MCF 10A (cell line): ENCODE measurements at places on chromosomes 1 and 21.
A peak's percentile ranks its signal among the peaks of the same experiment; 100 is the strongest.

DNA sequence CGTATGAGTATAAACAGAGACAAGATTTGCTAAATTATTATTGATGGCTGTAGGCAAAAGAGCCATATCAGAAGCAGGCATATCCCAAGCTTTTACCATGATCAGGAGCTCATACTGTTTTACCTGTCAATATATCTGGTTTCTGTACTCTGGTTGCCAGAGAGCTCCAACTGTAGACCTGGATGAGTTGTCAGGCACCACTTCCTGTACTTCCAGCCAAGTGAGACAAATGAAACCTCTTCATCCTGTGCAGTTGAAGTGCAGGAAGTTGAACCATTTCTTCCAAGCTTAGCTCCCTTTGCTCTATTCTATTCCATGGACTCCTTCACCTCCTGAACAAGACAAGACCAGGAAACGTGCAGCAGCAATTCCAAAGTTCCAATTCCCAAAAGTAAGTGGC lies 115.6 kb downstream of the ZNF281 start:
- no peak for DNase-seq

GRCh38 chr1:22645931-22646330 lies 2.5 kb downstream of the C1QC start:
- DNase-seq = no peak

DNA sequence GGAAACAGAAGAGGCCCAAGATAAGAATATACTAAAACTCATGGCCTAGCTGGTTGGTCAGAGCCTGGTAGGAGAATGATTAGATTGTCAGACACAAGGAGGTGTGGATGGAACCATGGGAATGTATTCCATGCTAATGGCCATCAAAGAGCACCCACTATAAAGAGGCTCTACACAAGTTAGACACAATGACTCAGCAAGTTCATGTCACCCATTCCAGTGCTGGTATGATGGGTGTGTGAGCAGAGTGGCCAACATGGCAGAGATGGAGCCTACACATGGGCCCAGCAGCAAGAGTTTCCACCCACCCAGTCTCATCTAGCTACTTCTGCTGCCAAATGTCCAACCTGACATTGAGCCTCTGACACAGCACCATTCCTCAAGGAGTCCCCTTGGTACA lies 97.5 kb upstream of the COG2 start:
- no peak for DNase-seq

DNA sequence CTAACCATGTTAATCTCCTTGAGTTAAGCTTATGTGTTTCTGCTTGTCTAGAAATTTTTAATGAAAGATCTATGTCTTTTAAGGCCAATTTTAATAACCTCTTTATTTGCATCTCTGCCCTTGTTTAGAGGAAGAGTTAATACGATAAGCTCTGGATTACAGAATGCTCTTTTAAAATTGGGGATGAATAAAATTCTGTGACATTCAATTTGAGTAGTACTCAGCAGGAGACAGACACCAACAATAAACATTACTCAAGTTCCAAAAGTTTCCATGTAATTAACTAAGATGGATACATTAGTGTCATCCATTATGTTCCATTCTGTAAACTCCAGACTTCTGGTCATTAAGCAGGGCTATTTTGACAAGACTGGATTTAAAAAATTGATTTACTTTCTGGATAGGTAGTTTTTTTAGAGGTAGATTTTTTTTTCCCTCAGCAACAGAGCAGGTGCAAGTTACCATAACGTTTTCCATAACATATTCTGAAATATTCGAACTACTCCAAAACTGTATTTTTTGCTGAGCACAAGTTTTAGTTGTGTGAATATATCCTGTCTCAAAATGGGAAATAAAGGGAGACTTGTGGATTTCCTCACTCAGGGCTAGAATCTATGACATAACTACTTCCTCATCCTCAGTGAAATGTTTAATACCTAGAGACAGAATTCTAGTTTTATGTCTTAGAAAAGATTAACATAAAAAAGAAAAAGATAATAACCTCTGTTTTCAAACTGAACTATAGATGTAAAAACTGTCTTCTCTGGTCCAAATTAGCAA lies 221.7 kb downstream of the NEGR1 start:
- no peak for DNase-seq

- DNase-seq = peak; percentile 70
These were observed 77.4 kb downstream of the S1PR1 start for GRCh38 chr1:101314244-101314643.
